ENCODE measurements at places on chromosomes 3 and 15.

DNA sequence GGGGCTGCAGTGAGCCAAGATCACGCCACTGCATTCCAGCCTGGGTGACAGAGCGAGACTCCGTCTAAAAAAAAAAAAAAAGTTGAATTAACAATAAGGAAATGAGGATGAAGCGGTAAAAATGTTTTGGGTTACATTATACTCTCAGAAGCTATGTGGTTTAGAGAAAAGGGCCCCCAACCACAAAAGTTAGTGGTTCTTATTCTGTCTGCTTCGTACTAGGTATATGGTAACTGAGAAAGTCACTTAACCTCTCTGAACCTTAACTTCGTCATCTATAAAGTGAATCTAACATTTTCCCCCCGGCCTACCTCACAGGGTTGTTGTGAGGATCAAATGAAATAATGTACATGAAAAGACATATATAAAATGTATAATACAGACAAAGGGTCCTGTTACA lies 38.4 kb upstream of the EHHADH start:
- no peak for DNase-seq

- DNase-seq: no peak
Measured at GRCh38 chr3:80785875-80786274, 975.6 kb downstream of the GBE1 start.

GRCh38 chr15:25391971-25392721 lies 46.7 kb downstream of the UBE3A start:
- DNase-seq: no peak

GRCh38 chr3:141399200-141399599 lies 30.9 kb downstream of the ZBTB38 start:
- DNase-seq: no peak

GRCh38 chr3:178082326-178082906 lies 453.8 kb upstream of the KCNMB2 start:
- no peak for DNase-seq

Data from activated naive CD8-positive, alpha-beta T cell treated with anti-CD3 and anti-CD28 coated beads, Interleukin-2, amount 10 ng/mL, durations not matched to agents 7 days and 5 days (primary cell).